ENCODE measurements at places on chromosomes 7 and 10.

DNA sequence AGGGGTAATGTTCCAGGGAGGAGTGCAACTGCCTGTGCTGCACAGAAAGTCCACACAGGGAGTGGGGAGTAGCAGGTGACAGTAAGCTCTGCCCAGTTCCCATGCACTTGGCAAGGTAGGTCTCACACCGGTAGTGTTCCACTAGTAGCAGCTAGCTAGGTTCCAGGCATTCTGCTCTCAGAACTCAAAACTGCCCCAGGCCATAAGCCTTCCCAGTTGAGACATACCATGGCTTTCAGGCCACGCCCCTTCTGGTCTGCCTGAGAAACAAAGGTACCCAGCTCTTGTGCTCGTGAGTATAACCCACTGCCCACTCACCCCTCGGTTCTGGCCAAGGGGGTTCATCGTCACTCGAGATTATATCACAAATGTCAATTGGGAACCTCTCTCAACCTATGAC is 12.6 kb downstream of the CASP7 start:
- DNase-seq = no peak

DNA sequence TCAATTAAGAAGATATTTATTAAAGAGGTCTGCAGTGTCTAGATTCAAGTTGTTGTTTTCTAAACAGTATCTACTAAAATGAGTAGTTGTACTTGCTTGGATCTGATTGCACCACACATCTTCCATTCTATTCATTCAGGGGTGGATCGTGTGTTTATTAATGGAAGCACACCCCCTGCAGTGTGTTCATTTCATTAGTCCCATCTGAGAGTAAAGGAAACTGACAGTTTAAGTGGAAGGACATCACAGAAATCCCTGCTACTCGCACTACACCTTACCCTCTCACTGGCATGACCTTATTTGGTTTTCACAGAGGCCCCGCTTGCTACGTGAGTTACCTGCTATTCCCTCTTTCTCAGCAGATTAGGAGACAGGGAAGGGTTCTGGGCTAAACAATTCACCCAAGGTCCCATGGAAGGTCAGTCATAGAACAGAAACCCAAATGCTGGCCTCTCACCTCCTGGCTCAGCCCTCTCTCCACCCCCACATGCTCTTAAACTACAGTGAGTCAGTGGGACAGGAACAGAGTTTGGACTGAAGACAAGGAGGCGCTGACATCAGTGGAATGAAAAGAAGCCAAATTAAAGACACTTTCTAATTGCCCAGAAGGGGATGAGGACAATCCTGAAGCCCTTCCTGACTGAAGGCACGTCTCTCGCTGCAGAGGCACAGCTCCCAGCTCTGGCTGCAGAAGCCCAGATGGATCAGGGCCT is 369.2 kb upstream of the NRP1 start:
- DNase-seq = no peak

DNA sequence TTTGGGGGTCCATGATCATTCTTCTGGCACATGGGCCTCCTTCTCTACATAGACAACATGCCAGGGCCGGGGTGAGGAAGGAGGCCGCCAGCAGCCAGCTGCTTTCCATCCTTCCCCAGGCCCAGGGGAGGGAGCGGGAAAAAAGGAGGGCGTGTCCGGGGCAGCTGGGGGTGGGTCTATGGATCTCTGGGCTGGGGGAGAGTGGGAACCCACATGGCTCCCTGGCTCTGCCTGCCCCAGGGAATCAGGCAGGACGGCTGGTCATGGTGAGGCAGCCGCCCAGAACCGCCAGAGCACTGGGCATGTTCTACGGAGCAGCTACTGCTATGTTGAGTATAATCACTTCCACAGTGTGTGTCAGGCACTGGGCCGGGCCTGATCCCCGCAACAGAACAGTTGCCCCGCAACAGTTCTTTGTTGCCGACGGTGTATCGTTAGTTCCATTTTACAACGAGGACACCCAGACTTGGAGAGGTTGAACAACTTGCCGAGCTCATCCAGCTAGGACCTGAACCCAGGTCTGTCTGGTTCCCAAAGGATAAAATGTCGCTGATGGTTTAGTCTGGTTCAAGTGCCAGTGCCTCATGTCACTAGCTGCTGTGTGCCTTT is 6.4 kb upstream of the IRF5 start:
- no peak for DNase-seq

DNA sequence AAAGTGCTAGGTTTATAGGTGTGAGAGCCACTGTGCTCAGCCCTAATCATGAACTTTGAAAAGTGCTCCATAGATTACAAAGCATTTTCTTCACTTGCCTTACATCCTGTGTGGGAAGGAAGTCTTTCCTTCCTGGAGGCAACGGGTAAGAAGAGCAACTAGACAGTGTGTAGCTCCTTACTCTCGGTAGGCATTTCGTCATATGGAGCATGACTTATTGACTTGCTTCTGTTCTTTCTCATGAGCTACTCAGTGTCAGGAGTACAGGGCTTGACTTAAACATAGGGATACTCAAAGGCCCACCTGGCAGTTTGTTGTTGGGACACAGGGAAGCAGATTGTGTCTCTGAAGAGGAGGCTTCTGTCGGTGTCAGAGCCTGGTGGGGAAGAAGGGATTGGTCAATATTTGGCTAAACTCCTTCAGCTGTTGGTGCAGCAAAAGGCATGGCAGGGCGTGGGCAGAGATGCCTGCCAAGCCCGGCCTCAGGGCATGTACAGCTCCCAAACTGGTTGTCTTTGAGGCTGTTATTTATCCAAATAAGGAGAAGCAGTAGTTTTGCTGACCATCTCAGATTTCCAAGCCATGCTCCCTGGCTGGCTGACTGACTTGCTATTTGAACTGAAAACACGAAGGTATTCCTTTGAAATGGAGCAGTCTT is 248.9 kb downstream of the KIAA1217 start:
- DNase-seq = no peak

Measured in Panc1 (cell line).